ENCODE measurements at places on chromosomes 4 and X.

- DNase-seq = no peak
Measured at GRCh38 chr4:36163198-36163597, 81.1 kb downstream of the ARAP2 start.

- peak; percentile 10 for DNase-seq
Measured at GRCh38 chr4:39718366-39719323, 20.7 kb downstream of the UBE2K start.

- no peak for DNase-seq
Measured at GRCh38 chr4:45102716-45103115, 376.4 kb upstream of the GNPDA2 start.

GRCh38 chrX:45760187-45760742 is 559.6 kb upstream of the DIPK2B start:
- no peak for DNase-seq

- DNase-seq = no peak
Measured at GRCh38 chr4:83974111-83974780, 438.3 kb downstream of the GPAT3 start.

GRCh38 chrX:15151267-15152186 is 118.4 kb downstream of the ASB9 start:
- peak; percentile 72 for DNase-seq

GRCh38 chrX:22699581-22700091 is 300.1 kb upstream of the DDX53 start:
- DNase-seq = no peak

DNA sequence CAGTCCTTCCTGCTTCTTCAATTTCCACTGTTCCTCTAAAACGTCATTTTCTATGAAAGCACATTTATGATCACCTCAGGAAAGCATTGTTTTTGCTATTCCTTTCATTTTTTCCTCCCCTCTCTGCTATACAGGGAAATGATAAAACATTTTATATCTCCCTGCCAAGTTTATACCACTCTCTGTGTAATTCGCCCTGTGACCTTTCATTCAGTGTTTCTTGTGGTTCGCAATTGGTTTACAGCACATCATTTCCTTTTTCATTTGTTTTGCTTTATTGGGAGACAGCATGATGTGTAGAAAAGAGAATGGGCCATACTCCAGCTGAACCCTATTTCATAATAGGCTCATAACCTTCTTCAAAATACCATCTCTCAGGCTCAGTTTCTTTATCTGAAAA is 99.9 kb upstream of the RAPGEF2 start:
- no peak for DNase-seq

- no peak for DNase-seq
Measured at GRCh38 chr4:65023081-65023480, 613.8 kb upstream of the TECRL start.

DNA sequence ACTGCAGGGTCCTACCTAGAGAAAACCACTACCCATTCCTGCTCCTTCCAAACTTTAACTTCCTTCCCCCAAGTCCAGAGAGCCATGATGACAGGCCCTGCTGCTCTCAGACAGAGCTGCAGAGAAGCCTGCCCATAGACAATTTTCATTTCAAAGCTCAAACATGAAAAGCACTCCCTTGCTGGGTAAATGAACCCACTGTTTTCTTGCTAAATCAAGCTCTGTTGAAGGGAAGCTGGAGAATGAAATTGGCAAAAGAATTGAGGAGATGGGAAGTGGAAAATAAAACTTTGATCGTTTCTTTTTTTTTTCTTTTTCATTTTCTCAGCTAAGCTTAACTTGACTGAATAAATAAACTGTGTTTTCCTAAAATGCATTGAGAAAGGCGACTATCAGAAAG is 331.1 kb upstream of the CPEB2 start:
- DNase-seq = no peak

All from CD4-positive, alpha-beta T cell treated with Interleukin-6 for 4 hours (primary cell).